ENCODE measurements at places on chromosomes 6 and 20.

GRCh38 chr6:7050872-7051779 is 56.6 kb upstream of the RREB1 start:
- peak overlapping the region; percentile 79 for H3K4me3 ChIP-seq
- no peaks in the 10 kb centered on the region for H3K36me3 ChIP-seq
- DNase-seq: no peak
- peak overlapping the region; percentile 27 for H3K27ac ChIP-seq
- H3K4me1 ChIP-seq: peaks cover 3% of the 10 kb centered on the region
- H3K27me3 ChIP-seq: no peaks in the 10 kb centered on the region

DNA sequence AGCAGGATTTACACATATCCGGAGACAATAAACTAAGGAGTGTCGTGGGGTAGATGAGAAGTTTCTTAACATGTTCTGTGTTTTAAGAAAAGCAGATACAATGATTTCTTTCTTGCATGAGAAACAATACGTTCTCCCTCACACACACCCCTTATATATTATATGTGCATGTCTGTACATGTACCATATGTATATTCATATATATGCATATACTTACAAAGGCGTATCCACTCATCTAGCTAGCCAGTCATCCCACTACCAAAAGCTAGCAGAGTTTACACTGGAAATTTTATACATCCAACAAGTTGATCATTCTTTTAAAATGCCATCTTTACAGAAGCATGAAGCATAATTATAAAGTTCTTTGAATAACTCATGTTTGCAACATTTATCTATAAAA is 14.9 kb downstream of the ARG1 start:
- H3K27ac ChIP-seq: no peak overlapping the region
- peaks cover 67% of the 10 kb centered on the region for H3K36me3 ChIP-seq
- H3K27me3 ChIP-seq: no peaks in the 10 kb centered on the region
- no peak overlapping the region for H3K4me3 ChIP-seq
- no peak for DNase-seq

GRCh38 chr6:104187616-104188015 is 672.1 kb downstream of the HACE1 start:
- H3K27me3 ChIP-seq: no peaks in the 10 kb centered on the region
- H3K27ac ChIP-seq: no peak overlapping the region
- H3K4me3 ChIP-seq: no peak overlapping the region
- no peak for DNase-seq
- H3K4me1 ChIP-seq: no peaks in the 10 kb centered on the region
- no peaks in the 10 kb centered on the region for H3K36me3 ChIP-seq

DNA sequence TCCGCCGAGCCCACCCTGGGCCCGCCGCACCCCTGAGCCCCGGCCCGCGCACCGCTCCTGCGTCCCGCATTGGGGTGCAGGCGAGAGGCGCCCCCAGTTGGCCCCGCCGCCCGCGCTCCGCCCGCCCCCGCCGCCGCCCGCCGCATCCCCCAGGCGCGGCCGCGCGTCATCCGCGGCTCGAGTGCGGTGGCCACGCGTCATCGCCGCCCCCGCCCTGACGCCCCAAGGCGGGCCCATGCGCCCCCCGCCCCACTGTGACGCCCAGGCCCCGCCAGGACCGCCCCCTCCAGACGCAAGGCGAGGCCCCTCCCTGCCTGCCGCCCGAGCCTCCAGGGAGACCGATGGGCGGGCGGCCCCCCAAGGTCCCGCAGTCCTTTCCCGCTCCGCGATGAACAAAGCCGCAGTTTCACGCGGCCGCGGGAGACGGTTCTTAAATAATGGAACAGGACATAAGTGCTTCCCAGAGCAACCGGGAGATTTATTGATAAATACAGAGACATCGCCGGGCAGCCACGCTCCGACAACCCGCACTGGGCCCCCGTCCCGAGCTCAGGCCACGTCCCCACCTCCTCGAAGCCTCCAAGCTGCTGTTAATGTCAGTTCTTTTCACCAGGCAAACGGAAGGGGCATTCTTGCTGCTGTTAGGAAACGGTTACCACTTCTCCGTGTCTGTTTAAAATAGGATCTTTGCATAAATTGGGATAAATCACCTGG is at the start of gene ANKRD60:
Gene ANKRD60 (minus strand): TSS at position 170 of the 714 bp plus-strand sequence. CDS start 0 bp downstream, at position 170.
- DNase-seq: peak; percentile 50
- H3K4me1 ChIP-seq: no peaks in the 10 kb centered on the region
- H3K27ac ChIP-seq: no peak within 1 kb of the TSS
- peak within 1 kb of the TSS; percentile 26 for H3K4me3 ChIP-seq
- no peaks in the 10 kb centered on the region for H3K27me3 ChIP-seq

GRCh38 chr6:120774275-120774674 is 560.0 kb downstream of the TBC1D32 start:
- no peaks in the 10 kb centered on the region for H3K27me3 ChIP-seq
- H3K4me3 ChIP-seq: no peak overlapping the region
- H3K27ac ChIP-seq: no peak overlapping the region
- H3K36me3 ChIP-seq: no peaks in the 10 kb centered on the region

- H3K36me3 ChIP-seq: no peaks in the 10 kb centered on the region
- H3K27me3 ChIP-seq: no peaks in the 10 kb centered on the region
- no peak overlapping the region for H3K4me3 ChIP-seq
- no peak for DNase-seq
- H3K27ac ChIP-seq: no peak overlapping the region
Observed at GRCh38 chr6:16756660-16757255, 4.5 kb downstream of the ATXN1 start.

DNA sequence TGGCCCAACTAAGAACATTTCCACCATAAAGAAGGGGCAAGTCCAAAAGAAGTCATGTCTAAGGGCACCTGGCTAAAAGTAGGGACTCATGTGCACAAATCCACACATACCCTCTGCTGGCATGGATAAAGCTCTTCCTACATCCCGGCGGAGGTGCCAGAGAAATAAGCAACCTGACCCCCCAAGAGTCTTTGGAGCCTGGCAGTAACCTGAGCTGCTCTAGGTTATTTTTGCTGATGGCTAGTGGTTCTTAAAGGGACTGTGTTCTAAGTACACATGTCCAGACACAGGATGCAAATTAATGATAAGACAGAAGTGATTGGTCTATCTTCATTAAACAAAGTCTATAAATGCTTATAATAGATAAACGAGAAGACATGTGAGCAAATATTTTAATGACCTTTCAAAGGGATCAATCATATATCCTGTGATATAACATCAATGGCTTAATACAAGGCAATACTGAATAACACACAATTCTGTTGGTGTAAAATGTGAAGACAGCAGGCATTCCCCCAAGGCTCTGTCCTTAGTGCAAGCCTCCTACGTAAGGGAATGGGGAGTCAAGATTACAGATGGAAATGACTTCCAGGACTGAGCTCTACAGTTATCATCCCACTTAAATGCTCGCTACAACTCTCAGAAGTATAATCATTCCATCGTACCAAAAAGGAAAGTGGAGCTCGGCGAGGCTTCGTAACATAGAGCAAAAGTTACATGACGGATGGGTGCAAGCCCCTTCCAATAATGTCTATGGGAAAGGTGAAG is 52.5 kb downstream of the HIVEP2 start:
- H3K27ac ChIP-seq: no peak overlapping the region
- no peaks in the 10 kb centered on the region for H3K27me3 ChIP-seq
- H3K4me3 ChIP-seq: no peak overlapping the region

DNA sequence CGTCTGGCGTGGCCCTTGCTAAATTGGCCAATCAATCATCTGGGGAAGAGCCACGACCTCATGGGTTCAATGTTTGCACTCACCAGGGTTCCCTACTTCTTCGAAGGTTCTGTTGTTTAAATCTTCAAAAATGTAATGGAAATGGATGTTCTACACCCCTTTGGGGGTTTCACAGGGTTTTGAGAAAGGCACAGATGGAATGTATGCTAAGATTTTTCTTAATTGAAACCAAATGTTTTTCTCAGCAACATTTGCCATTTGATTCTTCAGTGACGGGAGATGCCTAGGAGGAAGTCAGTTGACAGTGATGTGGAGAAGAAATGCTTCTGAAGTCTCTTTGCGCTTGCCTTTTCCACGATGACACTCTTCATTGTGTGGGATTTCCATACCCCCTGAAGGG is 312.3 kb downstream of the ESR1 start:
- H3K27me3 ChIP-seq: no peaks in the 10 kb centered on the region
- H3K36me3 ChIP-seq: peaks cover 29% of the 10 kb centered on the region
- DNase-seq: no peak
- H3K4me3 ChIP-seq: no peak overlapping the region

DNA sequence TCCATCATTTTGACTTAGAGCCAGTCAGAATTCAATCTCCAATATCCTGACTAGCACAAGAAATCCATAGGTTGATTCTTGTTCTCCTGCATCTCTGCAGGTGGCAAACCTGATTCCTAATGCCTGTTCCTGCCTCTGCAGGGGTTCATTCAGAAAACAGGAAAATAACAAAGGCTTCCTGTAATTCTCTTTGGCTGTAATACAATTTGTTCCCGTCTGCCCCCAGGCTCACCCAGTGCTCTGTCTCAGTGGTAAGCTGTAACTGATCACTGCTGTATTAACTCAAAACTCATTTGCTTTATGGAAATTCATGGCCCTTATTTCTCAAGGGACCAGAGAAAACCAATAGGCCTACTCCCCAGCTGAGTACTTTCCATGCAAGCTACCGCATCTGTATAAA is 88.6 kb downstream of the OPRM1 start:
- H3K4me3 ChIP-seq: no peak overlapping the region
- H3K27ac ChIP-seq: no peak overlapping the region
- H3K4me1 ChIP-seq: no peaks in the 10 kb centered on the region

DNA sequence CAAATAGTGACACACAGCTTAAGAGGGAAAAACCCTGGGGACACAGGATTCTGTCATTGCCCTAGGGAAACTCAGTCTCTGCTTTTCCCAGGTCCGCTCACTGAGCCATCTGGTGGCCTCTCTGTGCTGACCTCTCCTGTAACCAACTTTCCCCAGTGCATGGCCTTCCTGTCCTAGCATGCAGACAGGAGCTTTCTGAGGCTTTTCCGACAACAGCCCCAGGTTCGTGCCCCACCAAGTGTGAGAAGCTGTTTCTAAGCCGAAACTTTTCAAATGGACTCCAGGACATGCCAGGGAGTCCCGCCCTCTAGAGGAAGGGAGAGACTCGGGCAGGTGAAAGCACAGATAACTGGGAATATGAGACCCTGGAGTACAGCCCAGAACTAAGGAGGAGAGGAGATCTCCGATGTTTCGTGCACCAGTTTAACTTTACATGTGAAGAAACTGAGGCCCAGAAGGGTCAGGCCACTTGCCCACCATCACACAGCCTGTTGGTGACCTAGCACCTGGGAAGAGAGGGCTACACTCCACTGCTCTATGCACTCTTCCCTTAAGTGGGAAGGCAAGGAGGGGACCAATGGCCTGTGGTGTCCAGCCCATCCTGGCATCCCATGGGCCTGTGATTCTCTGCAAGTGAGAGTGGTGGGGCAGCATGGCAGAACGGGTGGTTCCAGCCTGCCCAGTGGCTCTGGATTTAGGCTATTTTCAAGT is 46.2 kb downstream of the RPP40 start:
- no peaks in the 10 kb centered on the region for H3K4me1 ChIP-seq
- H3K27ac ChIP-seq: no peak overlapping the region
- no peak overlapping the region for H3K4me3 ChIP-seq
- no peak for DNase-seq
- H3K27me3 ChIP-seq: no peaks in the 10 kb centered on the region
- peaks cover 17% of the 10 kb centered on the region for H3K36me3 ChIP-seq

GRCh38 chr20:14721926-14722452 is 384.6 kb upstream of the FLRT3 start:
- no peaks in the 10 kb centered on the region for H3K36me3 ChIP-seq
- no peak overlapping the region for H3K27ac ChIP-seq
- H3K4me3 ChIP-seq: no peak overlapping the region
- no peaks in the 10 kb centered on the region for H3K27me3 ChIP-seq

All from ascending aorta (tissue), 2 donors.